ENCODE measurements at places on chromosomes 16 and 17.

DNA sequence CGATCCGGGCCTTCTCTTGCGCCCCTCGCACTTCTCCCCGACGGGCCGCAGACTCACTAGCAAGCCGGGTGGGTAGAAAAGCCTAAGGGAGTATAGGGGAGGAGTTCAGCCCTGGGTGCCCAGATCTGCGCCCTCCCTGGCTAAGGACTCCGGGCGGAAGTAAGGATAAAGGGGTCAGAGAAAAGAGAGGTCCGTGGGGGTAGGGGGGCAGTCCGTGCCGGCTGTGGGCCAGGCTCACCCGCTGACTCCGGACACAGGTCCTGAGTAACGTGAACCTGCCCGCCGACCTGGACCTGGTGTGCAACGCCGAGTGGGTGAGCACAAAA, 1.8 kb downstream of the NAGS start:
- no peak for DNase-seq

DNA sequence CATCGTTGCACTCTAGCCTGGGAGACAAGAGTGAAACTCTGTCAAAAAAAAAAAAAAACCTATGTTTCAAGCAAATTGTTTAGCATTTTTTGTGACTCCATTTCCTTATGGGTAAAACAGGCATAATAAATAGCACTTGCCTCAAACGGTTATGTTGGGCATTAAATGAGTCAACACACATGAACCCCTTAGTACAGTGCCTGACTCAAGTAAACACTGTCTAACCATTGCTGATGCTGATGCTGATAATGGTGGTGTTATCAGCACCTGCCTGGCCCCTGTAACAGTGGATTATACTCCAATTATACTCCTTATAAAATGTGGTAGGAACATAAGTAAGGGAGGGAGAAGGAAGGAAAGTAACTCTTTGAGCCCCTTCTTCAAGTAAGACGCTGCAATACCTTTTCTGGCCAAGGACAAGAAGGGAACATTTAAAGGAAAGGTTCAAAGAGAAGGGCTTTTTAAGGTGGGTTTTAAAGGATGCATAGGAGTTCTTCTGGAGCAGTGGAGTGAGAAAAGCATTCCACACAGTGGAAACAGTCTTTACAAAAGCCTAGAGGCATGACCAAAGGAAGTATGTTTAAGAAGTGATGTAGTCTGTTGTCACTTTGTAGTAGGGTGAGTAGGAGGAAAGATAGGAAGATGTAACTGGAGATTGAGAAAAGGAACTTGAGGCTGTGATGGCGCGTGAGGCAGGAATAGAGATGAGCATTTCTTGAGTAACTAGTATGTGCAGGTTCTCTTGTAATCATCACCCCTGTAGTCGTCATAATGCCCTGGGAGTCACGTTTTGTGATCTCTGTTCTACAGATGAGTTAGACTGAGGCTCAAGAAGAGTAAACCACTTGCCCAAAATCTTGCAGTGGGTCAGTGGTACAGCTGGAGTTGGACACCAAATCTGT, 4.3 kb downstream of the SCNN1B start:
- no peak for DNase-seq

DNA sequence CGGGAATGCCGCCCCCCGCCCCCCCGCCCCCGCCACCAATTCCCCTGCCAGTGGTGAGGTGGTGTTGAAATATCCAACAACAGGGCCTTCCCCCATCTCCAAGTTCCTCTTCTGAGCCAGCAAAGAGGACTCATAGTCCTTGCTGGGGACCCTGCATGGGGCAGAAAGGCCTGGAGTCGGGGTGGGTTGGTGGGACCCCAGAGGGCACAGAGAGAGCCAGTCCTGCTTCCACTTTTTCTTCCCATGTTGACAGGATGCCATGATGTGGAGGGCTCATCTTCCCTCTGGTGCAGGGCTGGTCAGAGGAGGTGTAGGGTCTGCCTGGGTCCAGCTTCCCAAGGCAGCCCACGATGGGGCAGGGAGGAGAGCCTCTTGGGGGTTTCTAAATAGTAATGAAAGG, 49.0 kb upstream of the PIK3R6 start:
- no peak for DNase-seq

- DNase-seq = no peak
These were observed 17.2 kb downstream of the RSL1D1 start for GRCh38 chr16:11833951-11834695.

DNA sequence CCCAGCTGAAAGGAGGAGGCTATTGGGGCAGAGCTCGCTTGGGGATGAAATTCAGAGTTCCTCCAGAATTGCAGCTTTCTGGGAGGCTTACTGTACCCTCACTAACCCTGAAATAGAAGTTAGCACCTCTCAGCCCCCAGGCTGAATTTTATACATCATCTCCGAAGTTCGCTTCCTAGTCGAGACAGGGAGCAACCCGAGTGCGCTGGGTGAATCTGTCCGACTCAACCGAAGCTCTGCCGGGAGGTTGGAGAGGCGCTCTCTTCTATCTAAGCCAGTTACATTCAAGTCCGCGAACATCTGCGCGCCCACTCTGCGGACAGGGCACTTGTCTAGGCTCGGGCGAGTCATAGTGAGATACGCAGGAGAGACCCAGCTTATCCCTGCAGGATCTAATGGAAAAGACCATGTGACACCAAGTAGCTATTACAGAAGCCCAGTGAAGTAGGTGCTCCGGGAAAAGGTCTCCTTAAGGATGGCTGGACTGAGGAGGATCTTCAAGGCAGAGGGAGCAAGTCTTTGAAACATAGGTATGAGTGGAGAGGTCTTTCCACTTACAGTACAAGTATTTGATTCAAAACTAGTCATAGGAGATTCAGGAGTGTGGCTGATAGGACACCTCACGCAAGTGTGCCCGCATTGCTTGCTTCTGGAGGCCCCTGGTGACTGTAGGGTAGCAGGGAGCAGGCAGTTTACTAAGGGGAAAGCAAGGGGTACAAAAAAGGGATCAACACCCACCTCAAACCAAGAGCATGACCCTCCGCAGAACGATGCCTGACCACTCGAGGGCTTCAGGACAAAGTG, 646 bp upstream of the HES7 start:
- DNase-seq = no peak

DNA sequence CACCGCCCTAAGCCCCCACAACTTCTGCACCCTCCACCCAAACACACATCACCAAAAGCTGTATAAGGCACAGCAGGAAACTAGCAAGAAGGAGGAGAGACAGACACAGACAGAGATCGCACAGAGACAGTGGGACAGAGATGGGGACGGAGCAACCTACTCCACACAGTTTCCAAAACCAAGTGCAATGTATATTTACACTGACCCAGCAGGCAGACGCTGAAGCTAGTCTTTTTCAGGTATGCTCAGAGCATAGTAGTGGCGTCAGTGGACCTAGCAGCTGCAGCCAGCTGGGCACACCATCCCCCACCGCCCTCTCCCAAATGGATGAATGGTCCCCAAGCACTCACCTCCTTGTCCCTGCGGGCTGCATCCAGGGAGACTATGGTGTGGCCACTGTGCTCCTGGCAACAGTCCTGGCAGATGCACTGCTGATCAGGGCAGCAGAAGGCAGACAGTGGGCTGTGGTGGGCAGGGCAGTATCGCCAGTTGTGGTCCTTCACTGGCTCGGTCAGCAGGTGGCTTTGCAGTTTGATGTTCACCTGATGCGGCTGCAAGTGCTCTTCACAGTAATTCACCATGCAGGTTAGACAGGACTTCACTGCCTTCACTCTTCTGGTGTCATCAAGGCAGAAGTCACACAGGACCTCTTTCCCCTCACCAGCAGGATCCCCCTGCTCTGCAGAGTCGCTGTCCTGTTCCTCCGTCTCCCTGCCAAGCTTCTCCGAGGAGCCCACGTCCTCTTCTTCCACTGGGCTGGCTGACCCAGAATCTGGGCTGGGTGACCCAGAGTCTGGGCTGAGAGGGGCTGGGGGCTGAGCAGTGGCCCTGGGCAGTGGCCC, 31.5 kb upstream of the FBXW10B start:
- DNase-seq = no peak
